Activated CD4-positive, alpha-beta T cell treated with anti-CD3 and anti-CD28 coated beads for 4 hours (primary cell): ENCODE measurements at places on chromosomes 7 and 10.

DNA sequence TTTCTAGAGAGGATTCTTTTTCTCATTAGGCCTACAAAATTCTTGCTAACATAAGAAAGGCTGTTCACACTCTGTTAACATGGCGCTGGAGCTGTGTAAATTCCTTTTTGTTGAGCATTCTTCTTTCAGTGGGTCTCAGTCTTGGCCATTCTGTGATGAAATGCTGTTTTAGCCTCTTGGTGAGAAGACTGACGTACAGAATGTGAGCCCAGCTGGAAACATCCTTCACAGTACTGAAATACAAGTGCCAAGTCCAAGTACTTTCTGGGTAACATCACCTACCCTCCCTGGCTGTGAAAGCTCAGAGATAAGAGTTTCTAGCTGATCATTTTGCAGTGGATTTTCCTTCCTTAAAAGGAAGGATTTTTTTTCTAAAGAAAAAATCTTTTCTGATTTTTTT lies 231.8 kb downstream of the AHR start:
- DNase-seq: no peak

GRCh38 chr10:26773633-26774032 lies 76.1 kb downstream of the PDSS1 start:
- no peak for DNase-seq

- no peak for DNase-seq
Measured at GRCh38 chr10:61944410-61945147, 43.1 kb downstream of the ARID5B start.

DNA sequence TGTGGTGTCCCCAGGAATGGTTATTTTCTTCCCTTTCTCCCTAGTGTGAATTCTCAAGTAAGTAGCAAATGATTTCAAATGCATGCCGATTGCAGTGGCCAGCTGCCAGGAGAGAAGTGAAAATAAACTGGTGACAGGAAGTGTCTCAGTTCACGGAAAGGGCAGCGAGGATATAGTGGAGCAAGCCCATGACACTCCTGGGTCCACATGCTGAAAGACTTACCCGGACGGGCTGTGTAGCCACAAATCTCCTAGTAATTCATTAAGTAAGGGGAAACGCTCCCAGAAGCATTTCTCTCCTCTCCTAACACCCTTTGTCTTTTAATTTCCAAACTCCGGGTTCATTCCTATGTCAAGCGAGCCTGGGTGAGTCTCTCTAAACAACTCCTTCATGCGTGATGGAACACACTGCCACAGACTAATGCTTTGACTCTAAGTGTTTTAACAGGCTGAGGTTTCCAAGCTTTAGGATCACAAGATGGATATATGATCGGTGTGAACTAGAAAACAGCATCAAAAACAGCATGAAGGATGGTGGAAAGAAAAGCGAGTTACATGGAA lies 125.6 kb downstream of the CYP26A1 start:
- no peak for DNase-seq

- no peak for DNase-seq
Measured at GRCh38 chr7:30896783-30897637, 14.6 kb upstream of the AQP1 start.

- no peak for DNase-seq
Measured at GRCh38 chr7:2526659-2527504, 7.3 kb downstream of the LFNG start.

- DNase-seq: no peak
Measured at GRCh38 chr10:76447578-76447977, 1016.2 kb downstream of the LRMDA start.

- DNase-seq: no peak
Measured at GRCh38 chr7:37205451-37205850, 243.2 kb downstream of the ELMO1 start.

- DNase-seq: no peak
Measured at GRCh38 chr7:108455551-108455997, 662 bp downstream of the NRCAM start.

DNA sequence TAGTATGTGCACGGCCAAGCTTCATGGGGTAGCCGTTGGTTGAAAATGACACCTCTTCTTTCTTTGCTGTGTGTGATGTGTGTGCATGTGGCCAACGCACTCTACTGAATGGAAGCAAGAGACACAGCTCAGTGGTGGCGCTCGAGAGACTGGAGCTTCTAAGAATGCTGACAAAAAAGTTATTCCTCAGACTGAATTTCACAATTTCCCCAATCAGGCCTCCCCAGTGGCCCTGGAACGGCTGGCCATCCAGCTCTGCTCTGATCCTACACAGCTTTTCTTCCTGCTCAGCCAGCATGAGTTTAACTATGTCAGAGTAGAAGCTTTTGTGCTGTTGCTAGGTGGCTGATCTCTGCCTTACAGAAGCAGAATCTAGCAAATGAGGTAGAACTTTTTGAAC lies 186.7 kb upstream of the PLXDC2 start:
- DNase-seq: no peak

DNA sequence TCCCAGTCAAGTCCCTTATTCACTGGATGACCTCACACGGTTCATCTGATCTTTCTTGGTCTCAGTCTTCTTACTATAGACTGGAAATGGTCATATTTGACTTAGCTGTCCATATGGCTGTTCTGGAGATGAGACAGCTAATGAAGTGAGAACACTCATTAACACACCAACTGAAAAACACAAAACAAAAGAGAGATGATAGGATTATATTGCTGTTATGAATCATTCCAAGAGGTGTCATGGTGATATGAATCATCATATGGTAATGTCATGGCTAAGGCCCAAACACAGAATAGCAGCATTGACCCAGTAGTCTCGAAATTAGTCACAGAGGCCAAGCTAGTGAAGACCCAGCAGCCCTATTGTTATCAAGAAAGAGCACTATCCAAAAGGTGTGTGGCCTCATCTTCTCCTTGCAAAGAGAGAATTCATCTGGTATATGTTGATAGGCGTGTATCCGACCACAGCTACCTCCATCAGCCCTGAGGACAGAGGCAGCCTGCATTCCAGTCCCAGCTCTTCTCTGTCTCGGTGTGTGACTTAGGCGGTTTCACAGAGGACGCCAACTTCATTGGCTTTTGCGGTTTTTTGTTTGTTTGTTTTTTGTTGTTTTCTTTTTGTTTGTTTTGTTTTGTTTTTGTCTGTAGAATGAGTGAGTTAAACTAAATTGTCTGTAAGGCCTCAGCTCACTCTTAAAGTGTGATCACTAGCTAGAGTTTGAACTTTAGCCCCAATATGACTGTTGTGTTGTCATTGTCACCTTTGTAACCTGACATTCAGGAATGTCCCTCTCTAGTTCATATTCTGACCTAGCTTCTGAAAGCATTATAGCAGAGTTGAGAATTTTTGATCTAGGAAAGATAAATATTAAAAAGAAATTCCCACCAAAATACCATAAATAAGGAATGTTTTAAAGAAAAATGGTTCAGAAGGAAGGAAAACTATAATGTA lies 97.4 kb upstream of the PDCD4 start:
- DNase-seq: peak; percentile 19

GRCh38 chr7:114715907-114716306 lies 206.0 kb upstream of the MDFIC start:
- no peak for DNase-seq
